ENCODE measurements at places on chromosomes 5 and 9. TPM values are rescaled to one million over a fixed set of nuclear protein-coding genes. Genes with fewer than 3 reads are reported as not detected.

The GZMA gene
- polyA plus RNA-seq = 1.6 TPM

The PTPN3 gene
- polyA plus RNA-seq = not detected

The RMRP gene
- polyA plus RNA-seq = not detected

The HAPLN1 gene
- not detected for polyA plus RNA-seq

The CCL27 gene
- polyA plus RNA-seq = not detected

The NFIB gene
- polyA plus RNA-seq = 0.31 TPM

The HSD17B3 gene
- not detected for polyA plus RNA-seq

The NUTM2F gene
- not detected for polyA plus RNA-seq

The SLC6A19 gene
- not detected for polyA plus RNA-seq

The GHR gene
- not detected for polyA plus RNA-seq

The RANBP17 gene
- not detected for polyA plus RNA-seq

The FAM200C gene
- 0.32 TPM for polyA plus RNA-seq

The GRXCR2 gene
- polyA plus RNA-seq = not detected

The GPR151 gene
- not detected for polyA plus RNA-seq

The MARVELD2 gene
- 0.16 TPM for polyA plus RNA-seq

The C9orf152 gene
- polyA plus RNA-seq = not detected

The AMACR gene
- 5.5 TPM for polyA plus RNA-seq

The ZNF883 gene
- 2.2 TPM for polyA plus RNA-seq

The IFNA13 gene
- not detected for polyA plus RNA-seq

The CEMIP2 gene
- polyA plus RNA-seq = 28.7 TPM

The ARHGEF28 gene
- not detected for polyA plus RNA-seq

The ABO gene
- not detected for polyA plus RNA-seq

The SOWAHA gene
- polyA plus RNA-seq = not detected

The TSLP gene
- polyA plus RNA-seq = not detected

The SPINK6 gene
- not detected for polyA plus RNA-seq

The ST6GALNAC4 gene
- polyA plus RNA-seq = 27.4 TPM

Measured in naive B cell (primary cell).